ENCODE measurements at places on chromosomes 3 and 15.
A peak's percentile ranks its signal among the peaks of the same experiment; 100 is the strongest.

DNA sequence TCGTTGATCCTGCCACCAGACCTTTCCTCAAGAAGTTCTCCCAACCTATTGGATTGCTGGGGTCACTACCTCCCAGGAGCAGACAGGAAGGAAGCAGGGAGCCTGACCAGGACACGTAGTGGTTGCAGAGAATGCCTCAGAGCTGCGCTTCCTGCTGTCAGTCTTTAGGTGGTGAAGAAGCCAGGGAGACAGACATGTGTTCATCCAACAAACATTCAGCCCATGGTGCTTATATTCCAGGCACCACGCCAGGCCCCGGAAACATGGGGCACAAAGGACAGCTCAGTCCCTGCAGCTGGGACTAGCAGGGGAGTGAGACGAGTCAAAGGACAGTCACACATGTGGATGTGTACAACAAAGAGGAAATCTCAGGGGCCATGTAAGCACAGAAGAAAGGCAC lies 26.0 kb upstream of the CORO2B start:
- DNase-seq, result no peak

- no peak for DNase-seq
These were observed 477.3 kb downstream of the GABRG3 start for GRCh38 chr15:27448234-27448633.

GRCh38 chr15:67101911-67102598 lies 36.7 kb downstream of the SMAD3 start:
- no peak for DNase-seq

- DNase-seq, result no peak
These were observed 64.2 kb upstream of the POLG start for GRCh38 chr15:89398896-89399237.

DNA sequence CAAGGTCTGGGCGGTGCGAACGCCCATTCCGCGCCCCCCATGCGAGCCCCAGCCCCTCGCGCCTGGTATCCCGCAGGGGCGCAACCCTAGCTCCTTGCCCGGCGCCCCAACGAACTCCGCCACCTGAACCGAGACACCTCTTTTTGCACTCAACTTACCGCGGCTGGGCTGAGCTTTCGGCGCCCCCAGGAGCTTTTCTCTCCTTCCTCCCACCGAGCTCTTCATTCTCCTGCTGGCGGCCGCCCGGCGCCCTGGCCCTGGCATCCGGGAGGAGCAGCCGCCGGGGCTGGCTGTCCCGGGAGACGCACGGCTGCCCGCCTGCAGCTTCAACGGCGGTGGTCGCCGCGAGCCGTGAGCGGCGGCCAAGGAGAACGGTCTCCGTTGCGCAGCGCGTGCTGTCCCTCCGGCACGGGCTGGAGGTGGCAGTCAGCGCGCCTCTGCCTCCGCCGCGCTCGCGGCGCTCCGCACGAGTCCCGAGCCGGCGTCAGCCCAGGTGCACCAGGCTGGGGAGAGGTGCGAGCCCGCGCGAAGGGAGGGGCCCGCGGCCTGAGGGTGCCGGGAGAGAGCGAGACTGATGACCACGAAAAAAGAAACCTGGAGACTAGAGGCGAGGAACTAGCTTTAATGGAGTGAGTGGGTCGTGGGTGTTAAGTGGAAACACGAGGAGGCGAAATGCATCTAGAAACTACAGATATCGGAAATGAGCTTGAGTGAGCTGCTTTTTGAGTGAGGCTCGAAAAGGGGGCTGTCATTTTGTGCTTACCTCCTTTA lies 621.5 kb upstream of the ZNF385D start:
- peak; percentile 51 for DNase-seq

DNA sequence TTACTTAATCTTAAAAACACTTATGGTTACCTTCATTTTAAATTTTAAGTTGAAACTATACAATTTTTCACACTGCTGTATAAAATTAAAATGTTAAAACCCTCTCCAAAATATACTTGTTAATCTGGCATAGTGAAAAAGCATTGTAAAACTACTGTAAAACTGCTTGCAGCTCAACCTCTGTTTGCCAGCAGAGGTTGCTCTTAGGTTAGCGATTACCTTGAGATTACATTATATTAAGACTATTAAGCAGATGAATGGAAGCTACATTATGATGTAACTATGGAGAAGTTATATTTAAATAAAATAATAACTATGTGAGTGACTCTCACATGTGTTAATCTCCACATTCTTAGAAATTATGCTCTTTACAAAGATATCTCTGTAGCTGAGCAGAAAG lies 143.6 kb upstream of the SLITRK3 start:
- peak; percentile 8 for DNase-seq

GRCh38 chr3:183460081-183461055 lies 31.9 kb upstream of the MCF2L2 start:
- DNase-seq, result no peak

Measured in iPS-NIHi11 (cell line).